Globus pallidus (tissue), 1 donor: ENCODE measurements at places on chromosomes 5 and 9.

GRCh38 chr9:117622347-117622746 lies 81.9 kb upstream of the TLR4 start:
- no peak for DNase-seq

- no peak for DNase-seq
Observed at GRCh38 chr5:135745897-135746500, 88.5 kb upstream of the SLC25A48 start.

GRCh38 chr9:100595391-100596199 lies 17.7 kb downstream of the CAVIN4 start:
- peak; percentile 78 for DNase-seq

GRCh38 chr5:165139262-165139661 lies 1633.8 kb downstream of the MAT2B start:
- no peak for DNase-seq

- DNase-seq: no peak
Observed at GRCh38 chr9:98801969-98802371, 5.5 kb upstream of the GALNT12 start.

- no peak for DNase-seq
Observed at GRCh38 chr9:94480205-94480604, 74.7 kb upstream of the PCAT7 start.

DNA sequence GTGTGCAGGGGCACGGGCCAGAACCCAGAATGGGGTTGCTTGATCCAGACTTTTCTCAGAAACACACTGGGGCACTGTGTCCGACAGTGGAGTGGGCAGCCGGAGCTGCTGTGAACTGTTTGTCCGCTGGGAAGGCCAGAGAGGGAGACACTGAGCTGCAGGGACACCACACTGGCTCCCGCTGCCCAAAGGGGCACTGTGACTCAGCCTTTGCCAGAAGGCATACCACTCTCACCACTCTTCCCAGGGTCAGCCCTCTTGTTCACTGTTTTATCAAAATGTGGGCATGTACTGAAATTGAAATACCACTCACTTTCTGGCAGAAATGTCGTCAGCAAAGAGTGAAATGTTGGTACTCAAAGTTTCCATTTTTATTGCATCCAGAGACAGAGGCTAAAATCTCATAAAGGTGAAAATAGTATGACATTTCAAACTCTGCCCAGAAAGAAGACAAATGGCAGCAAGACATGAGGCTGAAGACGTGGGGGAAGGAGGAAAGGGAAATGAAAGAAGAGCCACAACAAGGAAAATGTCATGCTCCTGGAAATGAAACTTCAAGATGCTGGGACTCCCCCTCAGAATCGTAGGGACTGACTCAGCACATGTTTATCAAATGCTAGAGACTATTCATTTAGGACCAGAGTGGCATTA lies 4.5 kb upstream of the IL7R start:
- DNase-seq: no peak

GRCh38 chr5:96838201-96839070 lies 30.7 kb upstream of the ERAP1 start:
- DNase-seq: no peak

GRCh38 chr5:31880449-31880848 lies 241.5 kb downstream of the PDZD2 start:
- DNase-seq: no peak

- no peak for DNase-seq
Observed at GRCh38 chr9:111016426-111017045, 21.7 kb downstream of the LPAR1 start.

DNA sequence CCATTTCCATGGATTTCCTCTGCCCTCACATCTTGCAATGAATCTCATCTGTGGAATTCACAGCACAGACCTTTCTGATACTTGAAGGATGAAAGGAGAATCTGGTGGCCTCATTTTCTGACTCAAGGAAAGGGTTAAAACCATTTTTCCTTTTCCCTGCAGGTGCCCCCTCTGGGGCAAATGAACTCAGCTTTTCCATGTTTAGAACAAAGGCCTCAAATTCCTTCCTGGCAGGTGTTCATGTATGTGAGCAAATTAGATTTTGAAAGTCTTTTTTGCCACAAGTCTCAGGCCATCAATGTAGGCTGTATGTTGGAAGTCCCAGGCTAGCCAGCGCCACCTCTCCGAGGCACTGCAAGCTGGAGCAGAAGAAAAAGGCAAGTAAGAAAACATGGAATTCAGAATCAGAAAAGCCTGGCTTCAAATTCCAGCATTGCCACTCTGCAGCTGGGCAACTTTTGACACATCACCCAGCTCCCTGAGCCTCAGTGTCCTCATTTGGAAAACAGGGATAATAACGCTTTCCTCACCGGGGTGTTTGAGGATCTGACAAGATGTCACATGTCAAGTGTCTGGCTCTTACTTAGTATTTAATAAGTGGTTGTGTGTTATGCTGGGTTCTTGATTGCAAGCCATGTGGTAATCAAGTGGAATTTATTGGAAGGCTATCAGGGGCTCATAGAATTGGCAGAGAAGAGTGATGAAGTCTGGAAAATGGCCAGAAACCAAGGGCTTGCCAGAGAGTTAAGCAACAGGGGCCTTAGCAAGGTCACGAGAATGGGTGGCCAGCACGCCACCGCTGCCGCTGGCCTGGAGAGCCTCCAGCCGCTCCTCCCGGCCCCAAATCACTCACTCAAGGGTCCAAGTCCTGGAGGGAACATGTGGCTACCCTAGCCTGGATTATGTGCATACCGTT lies 48.4 kb upstream of the SMIM23 start:
- DNase-seq: no peak

DNA sequence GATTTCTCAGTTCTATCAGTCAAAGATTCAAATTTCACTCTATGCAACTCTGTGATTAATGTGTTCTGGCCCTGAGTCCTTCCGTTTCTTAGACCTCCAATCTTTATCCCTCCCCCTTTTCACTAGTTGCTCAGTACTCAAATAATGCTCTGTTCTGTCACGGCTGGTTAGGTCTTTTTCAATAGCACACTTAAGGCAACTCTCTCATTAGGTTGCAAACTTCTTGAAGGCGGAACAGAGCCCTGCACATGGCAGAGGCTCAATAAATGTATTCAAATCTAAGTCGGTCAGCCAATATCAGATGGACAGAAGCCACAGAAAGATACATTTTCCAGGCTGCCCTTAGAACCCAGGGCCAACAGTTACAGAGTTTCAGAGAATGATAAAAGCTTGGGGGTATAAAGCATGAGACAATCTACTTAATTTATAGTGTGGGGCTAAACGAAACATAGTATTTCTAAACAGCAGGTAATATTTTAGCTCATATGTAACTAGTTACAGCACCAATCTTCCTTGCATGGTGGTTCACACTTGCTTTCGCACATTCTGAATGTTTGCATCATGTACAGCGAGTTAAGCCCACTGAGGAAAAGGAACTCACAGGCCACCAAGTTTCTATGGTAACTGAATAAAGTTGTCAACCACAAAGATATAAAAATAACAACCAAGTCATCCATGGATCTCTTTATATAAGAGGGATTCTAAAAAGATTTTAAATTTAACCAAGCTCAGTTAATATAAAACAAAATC lies 67.1 kb upstream of the GOLPH3 start:
- DNase-seq: no peak

DNA sequence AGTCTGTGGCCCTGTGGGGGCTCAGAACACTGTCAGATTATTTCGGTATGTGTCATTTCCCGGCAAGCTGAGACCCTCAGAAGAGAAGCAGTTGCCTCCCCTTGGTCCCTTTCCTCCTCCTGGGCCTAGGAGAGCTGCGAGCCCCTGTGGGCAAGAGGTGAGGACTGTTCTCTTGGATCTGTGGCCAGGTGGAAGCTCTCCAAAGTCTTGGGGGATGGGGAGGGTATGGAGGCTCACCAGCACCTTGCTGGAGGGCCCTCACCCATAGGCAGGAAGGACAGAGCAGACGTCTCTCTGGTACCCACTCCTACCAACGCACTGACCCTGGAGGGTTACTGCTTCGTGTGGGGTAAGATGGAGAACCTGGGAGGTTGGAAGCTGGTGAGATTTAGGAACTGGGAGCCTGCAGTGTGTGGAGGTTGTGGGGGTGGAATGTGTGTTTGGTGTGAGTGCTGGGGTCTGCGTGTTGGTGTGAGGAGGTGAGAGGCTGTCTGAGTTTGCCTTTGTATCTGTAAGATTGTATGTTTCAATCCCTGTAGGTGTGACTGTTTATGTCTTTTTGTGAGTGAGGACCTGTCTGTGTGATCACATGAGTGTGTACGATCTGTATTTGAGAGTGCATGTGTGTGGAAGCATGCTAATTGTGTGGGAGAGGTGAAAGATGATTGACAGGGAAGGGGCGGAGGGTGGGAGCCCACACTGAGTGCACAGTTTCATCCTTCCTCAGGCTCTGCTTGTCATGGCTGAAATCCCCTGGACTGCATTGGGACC lies 52.4 kb upstream of the PSD2 start:
- no peak for DNase-seq

GRCh38 chr5:180640861-180641565 lies 8.4 kb downstream of the FLT4 start:
- no peak for DNase-seq

DNA sequence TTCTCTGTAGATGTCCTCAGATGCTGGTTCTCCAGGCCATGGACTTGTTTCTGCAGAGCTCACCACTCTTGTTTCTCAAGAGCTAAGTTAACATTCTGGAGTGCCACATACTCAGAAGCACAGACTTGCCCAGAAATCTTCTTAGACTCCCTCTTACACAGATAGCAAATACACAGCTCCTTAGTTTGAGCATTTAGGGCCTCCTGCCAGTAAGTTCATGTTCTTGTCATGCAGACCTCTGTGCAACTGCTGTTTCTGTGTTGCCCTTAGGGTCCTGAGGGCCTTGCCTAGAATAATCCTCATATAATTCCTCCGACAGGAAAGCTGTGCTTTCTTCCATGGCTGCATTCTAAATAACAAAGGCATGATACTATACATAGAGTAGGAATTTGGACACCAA lies 1.3 kb upstream of the PTPDC1 start:
- peak; percentile 52 for DNase-seq

GRCh38 chr5:57749396-57749795 lies 266.8 kb upstream of the ACTBL2 start:
- no peak for DNase-seq

DNA sequence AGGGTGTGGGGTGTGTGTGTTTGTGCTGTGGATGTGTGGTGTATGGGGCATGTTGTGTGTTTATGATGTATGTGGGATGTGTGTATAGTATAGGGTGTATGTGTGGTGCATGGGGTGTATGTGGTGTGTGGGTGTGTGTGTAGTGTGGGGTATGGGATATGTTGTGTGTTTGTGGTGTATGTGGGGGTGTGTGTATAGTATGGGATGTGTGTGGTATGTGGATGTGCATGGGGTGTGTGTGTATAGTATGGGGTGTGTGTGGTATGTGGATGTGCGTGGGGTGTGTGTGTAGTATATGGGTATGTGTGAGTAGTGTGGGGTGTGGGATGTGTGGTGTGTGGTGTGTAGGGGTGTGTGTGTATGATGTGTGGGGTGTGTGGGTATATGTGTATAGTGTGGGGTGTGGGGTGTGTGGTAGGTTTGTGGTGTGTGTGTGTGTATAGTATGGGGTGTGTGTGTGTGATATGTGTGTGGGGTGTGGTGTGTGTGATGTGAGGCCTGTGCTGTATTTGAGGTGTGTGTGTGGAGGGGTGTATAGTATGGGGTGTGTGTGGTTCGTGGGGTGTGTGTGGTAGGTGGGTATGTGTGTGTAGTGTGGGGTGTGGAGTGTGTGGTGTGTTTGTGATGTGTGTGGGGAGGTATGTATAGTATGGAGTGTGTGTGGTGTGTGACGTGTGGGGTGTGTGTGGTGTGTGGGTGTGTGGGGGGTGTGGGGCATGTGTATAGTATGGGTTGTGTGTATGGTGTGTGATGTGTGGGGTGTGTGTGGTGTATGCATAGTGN lies 10.5 kb downstream of the ECSCR start:
- no peak for DNase-seq

DNA sequence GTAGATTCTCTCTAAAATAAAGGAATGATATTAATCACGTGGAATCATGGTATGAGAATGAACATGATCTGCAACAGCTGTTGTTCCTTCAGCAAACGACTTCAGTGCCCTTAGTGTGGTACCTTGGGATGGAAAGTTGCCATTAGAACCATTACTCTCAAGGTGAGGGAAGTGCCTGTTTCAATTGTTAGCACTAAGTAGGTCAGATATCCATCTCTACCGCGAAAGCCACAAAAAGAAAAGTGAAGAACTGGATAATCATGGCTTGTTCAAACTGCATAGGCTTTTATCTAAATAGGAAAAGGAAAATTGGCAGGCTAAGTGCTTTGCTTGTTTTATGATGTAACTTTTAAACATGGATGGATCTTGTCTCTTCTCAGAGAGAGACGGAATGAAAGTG lies 380.7 kb downstream of the MRPS30 start:
- DNase-seq: no peak

DNA sequence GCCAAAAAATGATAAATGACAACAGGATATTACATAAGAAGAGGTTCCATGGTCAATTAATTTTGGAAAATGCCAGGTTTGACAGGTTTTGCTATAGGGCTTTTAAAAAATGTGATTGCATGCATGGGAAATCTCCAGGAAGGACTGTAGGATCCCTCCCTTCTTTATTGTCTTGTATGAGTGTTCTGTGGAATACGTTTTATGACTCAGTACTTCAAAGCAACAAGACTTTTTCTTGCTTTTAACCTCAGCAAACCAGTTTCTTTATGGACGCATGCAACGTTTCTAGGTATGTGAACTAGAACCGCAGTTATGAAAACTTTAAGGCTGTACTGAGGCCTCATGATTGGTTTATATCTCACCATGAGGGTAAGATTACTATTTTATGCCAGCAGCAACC lies 76.6 kb upstream of the NTRK2 start:
- DNase-seq: no peak

- DNase-seq: no peak
Observed at GRCh38 chr9:32899181-32899580, 102.2 kb downstream of the APTX start.

DNA sequence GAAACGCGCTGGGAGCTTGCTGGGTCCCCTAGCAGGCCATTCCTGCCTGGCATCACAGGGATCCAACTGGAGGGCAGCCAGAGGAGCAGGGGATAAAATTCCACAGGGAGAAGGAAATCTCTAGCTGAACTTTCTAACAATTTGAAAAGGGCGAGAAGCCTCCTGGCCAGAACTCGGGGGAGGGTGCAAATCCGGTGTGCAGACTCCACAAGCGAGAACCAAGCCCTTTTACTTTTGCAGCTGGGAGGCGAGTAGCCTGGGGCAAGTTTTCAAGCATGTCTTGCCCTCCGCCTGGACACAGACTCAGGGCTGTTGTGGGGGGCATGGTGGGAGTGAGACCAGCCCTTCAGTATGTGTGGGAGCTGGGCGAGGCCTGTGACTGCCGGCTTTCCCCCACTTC lies 14.3 kb upstream of the POU5F2 start:
- no peak for DNase-seq

- no peak for DNase-seq
Observed at GRCh38 chr9:22005021-22005701, 3.9 kb downstream of the CDKN2B start.

DNA sequence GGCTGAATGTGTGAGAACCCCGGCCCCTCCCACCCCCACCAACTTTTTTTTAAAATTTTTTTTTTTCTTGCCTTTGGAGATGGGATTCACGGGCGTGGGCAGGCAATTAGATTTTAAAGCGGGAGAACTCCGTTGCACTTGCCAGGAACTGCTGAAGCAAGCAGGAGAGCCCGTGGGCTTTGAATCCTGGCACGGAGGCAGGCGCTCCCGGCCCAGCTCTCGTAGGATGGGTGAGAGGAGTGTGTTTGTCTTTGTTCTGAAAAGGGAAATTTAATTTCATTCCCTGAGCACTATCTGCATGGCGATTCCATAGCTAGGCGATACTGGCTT lies 54.3 kb upstream of the BOD1 start:
- no peak for DNase-seq
